Stimulated activated CD4-positive, alpha-beta T cell treated with anti-CD3 and anti-CD28 coated beads, Interleukin-2, amount 100 ng/mL, for 48 hours (primary cell): ENCODE measurements at places on chromosomes 3 and 15.
A peak's percentile ranks its signal among the peaks of the same experiment; 100 is the strongest.

DNA sequence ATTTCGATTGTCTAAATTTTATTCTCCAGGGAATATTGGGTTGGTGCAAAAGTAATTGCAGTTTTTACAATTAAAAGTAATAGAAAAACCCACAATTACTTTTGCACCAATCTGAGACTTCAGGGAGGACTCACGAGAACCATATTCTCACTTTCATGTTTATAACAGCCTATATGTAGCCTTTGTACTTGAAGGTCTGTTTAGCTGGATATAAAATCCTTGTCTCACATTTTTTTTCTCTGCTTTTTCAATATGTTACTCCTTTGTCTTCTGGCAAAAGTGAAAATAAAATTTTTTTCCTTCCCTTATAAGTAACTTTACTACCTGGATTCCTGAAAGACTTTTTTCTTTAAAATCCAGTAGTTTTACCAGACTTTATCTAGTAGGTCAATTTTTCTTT is 9.2 kb downstream of the SIDT1 start:
- DNase-seq: no peak

DNA sequence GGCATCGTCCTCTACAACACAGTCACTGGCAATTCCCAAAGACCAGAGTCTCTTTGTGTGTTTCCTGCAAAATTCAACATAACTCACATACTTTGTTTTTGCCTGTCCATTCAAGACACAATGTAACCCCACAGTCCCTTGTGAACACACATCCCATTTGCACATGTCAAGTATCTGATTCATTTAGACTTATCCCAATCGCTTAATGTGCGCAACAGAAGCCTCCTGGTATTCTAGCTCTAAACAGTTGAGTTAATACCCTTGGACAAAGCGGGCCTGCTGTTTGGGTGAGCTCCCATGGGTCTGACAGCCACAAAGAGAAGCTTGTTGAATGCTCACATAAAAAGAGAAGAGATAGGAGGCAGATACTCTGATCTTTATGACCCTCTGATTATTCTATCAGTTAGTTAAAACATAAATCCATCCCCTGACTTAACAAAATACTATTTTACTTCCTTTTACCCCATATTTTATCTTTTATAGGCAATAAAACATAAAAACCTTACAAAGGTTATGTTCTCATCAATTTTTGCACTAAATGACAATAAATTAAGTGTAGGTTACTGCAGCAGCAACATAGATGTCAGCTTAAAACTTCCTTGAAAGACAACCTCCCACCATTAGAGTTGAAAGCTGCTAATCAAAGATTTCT is 79.4 kb downstream of the ANXA2 start:
- DNase-seq: no peak

GRCh38 chr15:90401495-90401894 is 13.5 kb downstream of the IQGAP1 start:
- no peak for DNase-seq

- no peak for DNase-seq
Measured at GRCh38 chr3:13547591-13548371, 1.1 kb upstream of the FBLN2 start.

DNA sequence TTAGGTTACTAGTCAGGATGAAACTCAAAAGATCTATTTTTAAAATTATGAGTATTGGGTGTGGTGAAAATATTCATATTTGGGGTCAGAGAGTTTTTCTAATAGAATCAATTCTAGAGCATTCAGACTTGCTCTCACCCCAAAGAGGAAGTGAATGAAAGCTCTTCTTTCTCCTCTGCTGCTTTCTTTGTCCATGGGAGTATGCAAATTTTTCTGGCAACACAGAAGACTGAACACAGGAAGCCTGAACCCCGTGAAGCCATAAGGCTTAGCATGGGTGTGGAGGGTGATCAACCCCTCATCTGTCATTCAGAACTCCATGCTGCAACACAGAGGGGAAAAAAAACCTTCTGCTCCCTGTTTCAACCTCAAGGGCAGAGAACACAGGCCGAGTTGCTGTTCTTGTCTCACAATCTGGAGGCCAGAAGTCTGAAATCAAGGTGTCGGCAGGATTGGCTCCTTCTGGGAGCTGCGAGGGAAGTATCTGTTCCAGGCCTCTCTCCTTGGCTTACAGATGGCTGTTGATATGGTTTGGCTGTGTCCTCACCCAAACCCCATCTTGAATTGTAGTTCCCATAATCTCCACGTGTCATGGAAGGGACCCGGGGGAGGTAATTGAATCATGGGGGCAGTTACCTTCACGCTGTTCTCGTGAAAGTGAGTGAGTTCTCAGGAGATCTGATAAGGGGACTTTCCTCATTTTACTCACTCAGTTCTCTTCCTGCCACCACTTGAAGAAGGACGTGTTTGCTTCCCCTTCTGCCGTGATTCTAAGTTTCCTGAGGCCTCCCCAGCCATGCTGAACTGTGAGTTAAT is 33.7 kb upstream of the CD47 start:
- peak; percentile 52 for DNase-seq

- no peak for DNase-seq
Measured at GRCh38 chr3:16114429-16114828, 60.1 kb upstream of the GALNT15 start.

DNA sequence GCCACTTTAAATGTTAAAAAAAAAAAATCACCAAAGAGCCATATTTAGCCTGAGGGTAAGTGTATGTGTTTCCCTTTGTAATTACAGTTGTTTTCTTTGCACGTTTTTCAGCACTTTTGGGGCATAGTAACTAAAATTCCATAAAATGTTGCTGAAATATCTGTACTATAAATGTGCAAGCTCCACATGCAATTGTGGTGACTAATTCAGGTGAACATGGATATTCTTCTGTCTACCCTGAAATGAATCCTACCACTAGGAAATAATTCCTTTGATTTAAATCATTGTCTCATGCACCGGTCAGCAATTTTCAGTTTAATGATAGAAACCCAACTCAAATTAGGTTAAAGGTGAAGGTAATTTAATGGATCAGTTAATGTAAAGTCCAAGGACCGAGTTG is 13.1 kb upstream of the TFG start:
- no peak for DNase-seq

- no peak for DNase-seq
Measured at GRCh38 chr3:114453361-114453780, 159.5 kb downstream of the TIGIT start.
